ENCODE measurements at places on chromosomes 12 and 14. TPM values are rescaled to one million over a fixed set of nuclear protein-coding genes. Genes with fewer than 3 reads are reported as not detected.

- H3K27ac ChIP-seq: no peak overlapping the region
- no peaks in the 10 kb centered on the region for H3K36me3 ChIP-seq
- peaks cover 5% of the 10 kb centered on the region for H3K4me1 ChIP-seq
- no peak for DNase-seq
Observed at GRCh38 chr14:99313234-99313633, 41.2 kb upstream of the BCL11B start.

GRCh38 chr12:101325590-101325989 lies 45.7 kb downstream of the UTP20 start:
- H3K27me3 ChIP-seq: no peaks in the 10 kb centered on the region
- H3K27ac ChIP-seq: no peak overlapping the region
- no peak overlapping the region for H3K4me3 ChIP-seq
- no peak for DNase-seq
- H3K4me1 ChIP-seq: no peaks in the 10 kb centered on the region

- H3K27ac ChIP-seq: no peak overlapping the region
- no peaks in the 10 kb centered on the region for H3K27me3 ChIP-seq
- no peaks in the 10 kb centered on the region for H3K36me3 ChIP-seq
- H3K4me1 ChIP-seq: no peaks in the 10 kb centered on the region
- DNase-seq: no peak
Observed at GRCh38 chr14:97166497-97166896, 369.3 kb downstream of the VRK1 start.

- no peaks in the 10 kb centered on the region for H3K27me3 ChIP-seq
- H3K36me3 ChIP-seq: no peaks in the 10 kb centered on the region
- H3K4me1 ChIP-seq: no peaks in the 10 kb centered on the region
- no peak for DNase-seq
- no peak overlapping the region for H3K4me3 ChIP-seq
Observed at GRCh38 chr12:56683-57346, 9.8 kb upstream of the IQSEC3 start.

The KMT2D gene
- 50.2 TPM for total RNA-seq

The CHD8 gene
- 60.1 TPM for total RNA-seq

The DBX2 gene
- not detected for total RNA-seq

The RHOJ gene
- total RNA-seq: 7.6 TPM
